Common myeloid progenitor, CD34-positive (primary cell): ENCODE measurements at places on chromosomes 11 and 22.

GRCh38 chr22:25751174-25751581 is 9.2 kb downstream of the MYO18B start:
- no peak for DNase-seq

GRCh38 chr22:27727673-27728451 is 73.7 kb downstream of the MN1 start:
- no peak for DNase-seq

DNA sequence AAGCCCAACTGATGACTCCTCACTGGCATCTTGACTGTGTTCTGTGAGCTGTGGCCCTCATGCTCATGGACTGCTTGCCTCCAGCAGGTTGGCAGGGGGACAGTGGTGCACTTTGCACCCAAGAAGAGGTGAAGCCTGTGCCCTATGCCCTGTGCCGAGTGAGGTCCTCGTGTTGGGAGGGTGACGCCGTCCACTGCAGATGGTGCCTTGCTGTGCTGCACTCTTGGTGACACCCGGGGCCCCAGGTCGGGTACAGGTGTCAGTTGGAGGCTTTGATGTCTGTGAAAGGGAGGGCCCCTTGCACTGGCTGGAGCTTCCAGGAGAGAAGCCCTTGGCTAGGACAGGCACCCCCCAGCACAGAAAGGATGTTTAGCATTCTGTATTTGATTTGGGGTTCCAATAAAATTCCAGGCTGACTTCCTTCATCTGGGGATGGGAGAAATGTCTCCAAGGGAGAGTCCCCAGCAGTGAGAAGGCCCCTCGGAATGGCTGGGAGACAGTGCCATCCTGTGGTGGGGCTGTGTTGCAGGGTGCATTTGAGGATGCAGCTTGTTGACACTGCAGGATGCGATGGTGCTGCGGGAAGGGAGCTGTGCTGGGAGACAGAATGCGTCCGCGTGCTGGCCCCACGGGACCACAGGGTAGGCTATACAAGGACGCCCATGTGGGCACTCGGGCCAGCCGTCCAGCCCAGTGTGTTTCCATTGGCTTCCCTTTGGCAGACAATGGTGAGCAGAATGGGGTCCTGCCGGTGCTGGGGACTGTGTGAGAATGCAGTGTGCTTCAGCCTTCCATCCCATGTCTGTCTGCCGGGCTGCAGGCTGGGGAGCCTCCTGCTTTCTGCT is 2.5 kb upstream of the ZDHHC8 start:
- peak; percentile 55 for DNase-seq

DNA sequence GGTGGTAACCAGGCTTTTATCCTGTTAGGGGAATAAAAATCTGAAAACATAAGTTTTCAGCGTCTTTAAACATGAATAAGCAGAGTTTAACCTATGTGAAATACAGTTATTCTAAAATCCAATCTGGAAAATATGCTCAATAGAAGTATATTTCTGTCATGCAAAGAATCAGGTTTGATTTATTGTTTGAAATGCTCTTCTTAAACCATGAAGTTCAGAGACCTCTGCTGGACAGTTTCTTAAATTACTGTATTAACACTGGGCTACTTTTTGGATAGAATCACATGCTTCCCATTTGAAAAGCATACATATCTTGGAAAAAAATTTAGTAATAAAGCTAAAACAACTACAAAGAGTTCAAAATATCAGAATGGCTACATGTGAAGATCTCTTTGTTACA is 25.4 kb downstream of the APIP start:
- DNase-seq, result peak; percentile 75

- DNase-seq, result no peak
These were observed 82.2 kb upstream of the SUSD2 start for GRCh38 chr22:24099071-24099470.

GRCh38 chr11:15801126-15801525 is 555.2 kb downstream of the SOX6 start:
- DNase-seq, result no peak

GRCh38 chr22:23128269-23129108 is 13.3 kb downstream of the RSPH14 start:
- peak; percentile 87 for DNase-seq

GRCh38 chr11:19433791-19434190 is 193.0 kb upstream of the E2F8 start:
- DNase-seq, result no peak

- DNase-seq, result peak; percentile 93
These were observed 96.2 kb downstream of the RASSF10 start for GRCh38 chr11:13105237-13105844.

DNA sequence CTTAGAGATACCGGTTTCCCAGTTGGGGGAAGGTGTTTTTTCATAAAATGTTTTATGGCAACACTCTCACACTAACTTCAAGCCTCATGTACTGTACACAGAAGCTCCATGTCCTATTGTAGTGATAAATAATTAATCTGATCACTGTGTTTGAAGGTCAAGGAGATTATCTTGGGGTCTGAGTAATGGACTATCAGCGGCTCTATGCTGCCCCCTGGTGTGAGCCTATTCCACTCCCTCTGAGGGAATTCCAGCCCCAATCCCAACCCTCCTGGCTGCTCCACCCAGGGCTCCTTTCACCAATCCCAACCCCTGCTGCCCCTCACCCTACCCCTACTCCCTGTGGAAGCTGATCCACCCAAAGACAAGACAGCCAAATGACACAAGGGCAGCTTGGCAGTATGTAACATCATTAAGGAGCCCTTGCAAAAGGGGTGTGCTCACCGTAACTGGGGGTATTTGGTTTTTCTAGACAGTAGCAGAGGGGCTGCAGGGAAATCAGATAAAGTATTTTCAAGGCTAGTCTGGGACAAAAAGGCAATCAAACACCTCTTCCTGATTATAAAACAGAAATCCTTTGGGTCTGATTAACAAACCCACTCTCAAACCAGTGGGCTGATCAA is 22.3 kb downstream of the HPS4 start:
- no peak for DNase-seq

- no peak for DNase-seq
These were observed 166.0 kb upstream of the RASSF10 start for GRCh38 chr11:12842933-12843636.

GRCh38 chr11:122778148-122778547 is 60.2 kb upstream of the CRTAM start:
- DNase-seq, result no peak

- no peak for DNase-seq
These were observed 291.8 kb downstream of the SBF2 start for GRCh38 chr11:10002221-10002620.

GRCh38 chr22:27075028-27075678 is 417.8 kb downstream of the MIAT start:
- peak; percentile 20 for DNase-seq

- DNase-seq, result no peak
These were observed 2.2 kb upstream of the TAGLN start for GRCh38 chr11:117197006-117197405.

DNA sequence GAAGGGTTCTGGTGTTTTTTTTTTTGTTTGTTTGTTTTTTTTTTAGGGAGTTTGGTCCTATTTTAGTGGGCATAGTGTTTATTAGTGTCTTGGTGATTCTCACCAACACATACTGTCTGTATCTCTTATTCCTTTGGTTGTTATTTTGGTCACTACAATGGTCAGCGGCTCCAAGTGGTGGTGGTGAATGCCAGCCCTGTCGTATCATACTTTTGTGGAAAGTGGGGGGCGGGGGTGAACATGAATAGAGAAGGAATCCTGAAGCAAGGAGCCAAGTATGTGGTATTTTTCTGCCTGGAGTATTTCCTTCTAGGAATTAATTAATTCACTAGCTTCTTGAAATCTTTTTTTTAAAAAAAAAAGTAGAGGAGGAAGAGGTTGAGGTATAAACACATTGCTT is 79.6 kb downstream of the GRK3 start:
- no peak for DNase-seq

GRCh38 chr22:33167998-33168790 is 110.0 kb upstream of the SYN3 start:
- no peak for DNase-seq

GRCh38 chr11:5489576-5490357 is 1.3 kb downstream of the OR52D1 start:
- peak; percentile 5 for DNase-seq

DNA sequence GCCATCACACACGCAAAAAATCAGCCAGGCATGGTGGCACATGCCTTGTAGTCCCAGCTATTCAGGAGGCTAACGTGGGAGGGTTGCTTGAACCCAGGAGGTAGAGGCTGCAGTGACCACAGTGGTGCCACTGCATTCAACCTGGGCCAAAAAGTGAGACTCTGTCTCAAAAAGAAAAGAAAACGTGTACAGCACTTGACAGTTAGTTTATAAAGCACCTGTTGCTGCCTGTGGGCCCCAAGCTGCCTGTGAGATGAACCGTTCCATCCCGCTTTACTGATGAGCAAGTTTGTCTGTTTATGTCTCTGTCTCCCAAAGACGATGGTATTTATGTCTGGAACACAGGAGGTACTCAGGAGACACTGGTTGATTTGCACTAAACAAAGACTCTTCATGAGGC is 1.5 kb upstream of the PRR5 start:
- no peak for DNase-seq

DNA sequence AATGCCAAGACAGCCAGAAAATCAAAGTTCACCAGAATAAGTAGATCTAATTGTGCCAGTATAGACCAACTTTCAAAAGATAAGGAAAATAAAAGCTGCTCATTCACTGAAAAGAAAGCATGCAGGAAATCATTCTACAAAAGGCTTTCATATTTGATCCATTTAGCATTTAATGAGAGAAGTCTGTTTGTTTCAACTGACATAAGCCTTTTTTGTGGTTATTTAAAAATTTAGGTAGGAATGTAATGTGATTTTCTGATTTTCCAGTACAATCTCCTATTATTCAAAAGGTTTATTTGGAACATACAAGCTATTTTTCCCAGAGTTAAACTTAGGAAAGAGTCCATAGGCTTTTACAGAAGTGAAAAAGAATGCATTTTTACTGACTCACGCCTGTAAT is 92.7 kb downstream of the SBF2 start:
- DNase-seq, result no peak

DNA sequence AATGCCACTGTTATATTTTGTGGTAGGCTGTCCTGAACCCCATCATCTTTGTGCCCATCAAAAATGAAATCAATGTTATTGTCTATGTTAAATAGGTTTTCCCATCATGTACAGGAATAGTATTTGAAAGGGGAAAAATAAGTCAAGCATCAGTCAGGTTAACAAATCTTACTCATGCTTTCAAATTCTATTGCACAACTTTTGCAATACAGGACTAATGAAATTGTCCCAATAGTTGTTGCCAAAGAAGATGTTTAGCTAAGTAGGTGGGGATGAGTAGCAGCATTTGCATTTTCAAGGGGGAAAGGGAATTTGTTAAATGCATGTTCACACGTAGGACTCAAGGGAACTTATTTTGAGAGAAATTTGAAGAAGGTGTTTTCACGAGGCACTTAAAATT is 962.1 kb downstream of the JRKL start:
- no peak for DNase-seq

DNA sequence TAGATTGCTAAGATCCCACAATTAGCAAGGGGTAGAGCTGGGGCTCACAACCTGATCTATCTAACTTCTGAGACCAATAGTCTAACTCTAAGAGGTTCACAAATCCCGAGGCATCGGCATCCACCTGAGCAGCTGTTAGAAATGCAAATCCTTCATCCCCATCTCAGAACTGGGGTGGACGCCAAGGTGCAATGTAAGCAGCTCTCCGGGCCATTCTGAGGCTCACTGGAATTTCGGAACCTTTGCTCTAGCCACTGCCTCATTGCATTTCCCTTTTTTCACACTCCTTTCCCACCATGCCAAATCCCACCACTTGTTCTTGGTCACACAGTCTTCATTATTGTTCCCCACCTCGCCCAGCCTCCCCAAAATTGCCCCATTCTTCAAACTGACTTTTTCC is 29.8 kb downstream of the MAML2 start:
- no peak for DNase-seq

DNA sequence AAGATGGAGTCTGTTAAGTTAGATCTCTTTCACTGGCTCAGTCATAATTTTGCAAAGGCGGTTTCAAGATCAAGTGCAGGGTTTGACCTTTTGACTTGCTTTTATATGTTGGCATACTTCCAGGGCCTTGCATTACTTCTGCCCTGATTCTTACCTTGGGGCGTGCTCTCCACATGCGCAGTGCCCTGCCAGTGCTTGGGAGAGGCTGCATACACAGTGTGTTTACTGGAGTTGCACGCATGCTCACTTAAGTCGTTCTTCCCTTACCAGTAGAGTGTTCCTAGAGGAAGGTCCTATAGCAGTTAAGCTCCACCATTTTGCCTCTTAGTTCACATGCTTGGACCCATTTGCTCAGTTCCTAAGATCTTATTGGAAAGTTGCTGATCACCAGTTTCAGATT is 21.0 kb upstream of the TMEM123 start:
- DNase-seq, result no peak

DNA sequence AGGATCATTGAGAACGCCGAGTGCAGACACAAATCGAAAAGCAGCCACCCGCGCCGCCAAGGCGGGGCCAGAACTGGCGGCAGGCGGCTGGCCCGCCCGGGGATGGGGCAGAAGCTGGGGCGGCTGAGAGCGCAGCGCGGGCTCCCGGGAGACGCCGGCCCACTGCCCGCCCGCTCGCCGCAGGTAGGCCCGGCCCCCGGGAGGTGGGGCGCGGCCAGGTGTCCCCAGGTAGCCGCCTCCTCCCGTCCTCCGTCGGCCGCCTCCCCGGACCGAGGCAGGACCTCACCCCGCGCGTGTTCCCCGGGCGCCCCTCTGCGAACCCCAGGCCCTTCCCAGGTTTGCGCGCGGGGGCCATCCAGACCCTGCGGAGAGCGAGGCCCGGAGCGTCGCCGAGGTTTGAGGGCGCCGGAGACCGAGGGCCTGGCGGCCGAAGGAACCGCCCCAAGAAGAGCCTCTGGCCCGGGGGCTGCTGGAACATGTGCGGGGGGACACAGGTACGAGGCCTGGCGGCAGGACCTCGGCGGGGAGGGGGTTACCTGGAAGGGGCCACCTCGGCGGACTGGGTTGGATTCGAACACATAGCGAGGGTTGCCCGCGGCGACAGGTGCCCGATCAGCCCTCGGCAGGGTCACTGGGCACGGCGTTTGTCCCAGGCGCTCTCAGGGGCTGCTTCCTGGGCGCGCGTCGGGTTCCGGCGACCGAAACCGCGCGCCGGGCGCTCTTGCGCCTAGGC is at the start of gene PRRG4:
TSS of gene PRRG4 (plus strand) at position 248 of the 733 bp plus-strand sequence. CDS start 603 bp downstream, outside the sequence.
- peak; percentile 73 for DNase-seq
